ENCODE measurements at places on chromosomes 16 and 17. TPM values are rescaled to one million over a fixed set of nuclear protein-coding genes. Genes with fewer than 3 reads are reported as not detected.
A peak's percentile ranks its signal among the peaks of the same experiment; 100 is the strongest.

The INCA1 gene
- total RNA-seq, result 1.9 TPM

DNA sequence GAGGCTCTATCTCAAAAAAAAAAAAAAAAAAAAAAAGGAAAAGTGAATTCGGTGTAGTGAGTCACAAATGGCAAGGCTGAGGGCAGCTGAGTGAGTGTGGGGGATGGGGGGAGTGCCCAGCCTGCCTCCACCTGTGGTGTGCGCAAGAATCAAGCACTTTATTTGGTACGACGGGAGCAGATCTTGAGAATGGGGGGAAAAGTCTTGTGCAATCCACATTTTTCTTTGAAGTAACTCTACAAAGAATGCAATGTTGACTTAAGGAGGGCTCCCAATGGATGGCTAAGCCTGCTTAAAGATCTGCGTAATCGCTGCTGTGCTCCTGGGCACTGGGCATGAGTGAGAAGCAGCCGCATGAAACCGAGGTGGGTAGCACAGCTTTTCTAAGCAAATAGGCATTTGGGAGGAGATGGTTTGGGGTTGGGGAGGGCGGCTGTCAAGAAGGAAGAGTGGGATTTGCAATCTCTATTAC is 28.2 kb downstream of the ATP2C2 start:
- H3K4me1 ChIP-seq, result no peaks in the 10 kb centered on the region
- DNase-seq, result peak; percentile 86
- H3K27ac ChIP-seq, result peak overlapping the region; percentile 71

- no peak for DNase-seq
- H3K36me3 ChIP-seq, result no peaks in the 10 kb centered on the region
- H3K4me3 ChIP-seq, result no peak overlapping the region
Measured at GRCh38 chr16:69407702-69408323, 16.6 kb upstream of the CYB5B start.

- H3K27ac ChIP-seq, result no peak overlapping the region
- H3K4me3 ChIP-seq, result no peak overlapping the region
- no peaks in the 10 kb centered on the region for H3K4me1 ChIP-seq
Measured at GRCh38 chr17:71970312-71970711, 150.5 kb upstream of the SOX9 start.

The GAST gene
- not detected for total RNA-seq

The CD2BP2 gene
- 52.3 TPM for total RNA-seq

The ZCCHC14 gene
- total RNA-seq, result 23.9 TPM

The SOST gene
- not detected for total RNA-seq

The NLRC3 gene
- total RNA-seq, result 3.9 TPM

GRCh38 chr17:76539631-76540271 is at the start of gene PRCD:
Gene PRCD (plus strand): TSS chr17:76540044. CDS start chr17:76540142, 98 bp downstream.
- H3K4me3 ChIP-seq, result peak within 1 kb of the TSS; percentile 58
- H3K36me3 ChIP-seq, result no peaks in the 10 kb centered on the region
- H3K27ac ChIP-seq, result peak within 1 kb of the TSS; percentile 73

Measured in lower lobe of right lung (tissue), 2 donors.